ENCODE measurements at places on chromosomes 11 and 22.

- DNase-seq = no peak
These were observed 414.2 kb downstream of the LRRC4C start for GRCh38 chr11:41045266-41045665.

GRCh38 chr11:121446752-121447156 is 5.4 kb upstream of the SORL1 start:
- no peak for DNase-seq

DNA sequence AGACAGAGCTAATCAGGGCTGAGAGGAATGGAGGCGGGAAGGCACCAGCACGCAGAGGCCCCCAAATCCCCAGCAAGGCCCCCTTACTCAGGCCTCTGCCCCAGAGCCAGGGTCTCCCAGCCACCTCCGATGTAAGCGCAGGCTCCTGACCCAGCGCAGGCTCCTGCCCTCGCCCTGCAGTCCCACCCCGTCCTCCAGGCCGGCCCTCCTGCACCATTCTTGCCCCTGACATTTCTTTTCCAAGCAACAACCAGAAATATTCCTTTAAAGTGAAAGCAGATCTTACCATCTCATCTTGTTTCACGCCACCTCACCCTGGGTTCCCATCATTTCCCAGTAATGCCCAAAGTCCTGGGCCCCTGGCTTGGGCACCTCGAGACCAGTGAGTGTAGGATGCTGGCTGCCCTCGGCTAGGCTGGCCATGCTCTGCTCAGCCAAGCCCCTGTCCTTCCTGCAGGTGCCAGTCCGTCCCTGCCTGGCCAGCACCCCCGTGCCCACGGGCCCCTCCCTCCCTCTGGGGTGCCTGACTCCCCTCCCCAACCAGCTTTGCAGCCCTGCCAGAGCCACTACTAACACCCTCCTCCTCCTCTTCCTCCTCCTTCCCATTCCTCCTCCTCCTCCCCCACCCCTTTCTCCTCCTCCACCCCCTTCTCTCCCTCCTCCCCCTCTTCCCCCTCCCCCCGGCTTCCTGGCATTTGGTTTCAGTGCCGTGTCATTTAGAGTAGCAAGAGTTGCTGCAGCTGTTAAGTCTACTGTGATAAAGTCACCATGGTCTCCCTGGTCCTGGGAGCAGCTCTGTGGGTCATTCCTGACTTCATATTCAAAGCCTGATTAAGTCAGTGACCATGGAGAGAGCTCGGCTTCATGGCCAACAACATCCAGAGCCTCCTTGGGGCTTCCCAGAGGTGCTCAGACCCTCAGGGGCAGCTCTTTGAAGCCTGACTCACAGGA is 78.7 kb downstream of the PIWIL3 start:
- no peak for DNase-seq

DNA sequence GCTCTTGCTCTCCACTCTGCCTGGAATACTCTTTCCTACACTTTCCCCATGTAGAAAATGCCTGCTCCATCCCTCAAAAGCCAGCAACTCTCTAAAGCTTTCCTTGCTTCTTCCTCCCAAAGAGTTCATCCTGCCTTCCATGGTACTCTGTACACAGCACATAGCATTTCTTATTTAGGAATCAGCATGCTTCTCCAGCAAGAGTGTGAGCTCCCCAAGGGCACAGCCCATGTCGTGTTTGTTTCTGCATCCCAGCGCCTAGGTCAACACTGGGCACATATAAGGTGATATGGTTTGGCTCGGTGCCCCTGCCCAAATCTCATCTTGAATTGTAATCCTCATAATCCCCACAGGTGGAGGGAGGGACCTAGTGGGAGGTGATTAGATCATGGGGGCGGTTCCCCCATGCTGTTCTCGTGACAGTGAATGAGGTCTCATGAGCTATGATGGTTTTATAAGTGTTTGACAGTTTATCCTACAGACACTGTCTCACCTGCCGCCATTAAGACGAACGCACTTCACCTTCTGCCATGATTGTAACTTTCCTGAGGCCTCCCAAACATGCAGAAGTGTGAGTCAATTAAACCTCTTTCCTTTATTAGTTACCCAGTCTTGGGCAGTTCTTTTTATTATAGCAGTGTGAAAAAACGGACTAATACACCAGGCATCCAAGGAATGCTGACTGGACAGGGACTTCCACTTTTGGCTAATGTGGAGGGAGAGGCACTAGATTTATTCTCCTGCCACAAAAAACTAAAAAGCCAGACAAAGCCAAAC is 8.2 kb downstream of the VPS37C start:
- no peak for DNase-seq

DNA sequence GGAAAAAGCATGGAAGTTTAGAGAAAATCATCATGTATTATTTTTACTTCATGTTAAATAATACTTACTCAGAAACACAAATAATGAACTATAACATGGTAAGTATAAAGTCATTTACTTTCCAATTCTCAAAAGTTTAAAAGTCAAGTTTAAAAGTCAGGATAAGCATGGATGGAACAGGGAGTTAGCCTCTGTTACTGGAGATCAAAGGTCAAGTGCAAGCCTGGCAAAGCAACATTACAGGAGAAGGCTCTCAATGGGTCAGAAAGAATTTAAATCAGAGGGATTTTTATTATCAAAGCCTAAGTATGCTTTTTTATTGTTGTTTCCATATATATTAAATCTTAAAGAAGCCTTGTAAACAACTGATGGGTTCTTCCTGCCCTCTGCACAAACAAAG is 505.4 kb downstream of the KCNA4 start:
- DNase-seq = no peak

GRCh38 chr22:37075046-37075445 is 23.5 kb downstream of the KCTD17 start:
- DNase-seq = no peak

GRCh38 chr22:49553518-49554295 is 274.0 kb downstream of the BRD1 start:
- no peak for DNase-seq

DNA sequence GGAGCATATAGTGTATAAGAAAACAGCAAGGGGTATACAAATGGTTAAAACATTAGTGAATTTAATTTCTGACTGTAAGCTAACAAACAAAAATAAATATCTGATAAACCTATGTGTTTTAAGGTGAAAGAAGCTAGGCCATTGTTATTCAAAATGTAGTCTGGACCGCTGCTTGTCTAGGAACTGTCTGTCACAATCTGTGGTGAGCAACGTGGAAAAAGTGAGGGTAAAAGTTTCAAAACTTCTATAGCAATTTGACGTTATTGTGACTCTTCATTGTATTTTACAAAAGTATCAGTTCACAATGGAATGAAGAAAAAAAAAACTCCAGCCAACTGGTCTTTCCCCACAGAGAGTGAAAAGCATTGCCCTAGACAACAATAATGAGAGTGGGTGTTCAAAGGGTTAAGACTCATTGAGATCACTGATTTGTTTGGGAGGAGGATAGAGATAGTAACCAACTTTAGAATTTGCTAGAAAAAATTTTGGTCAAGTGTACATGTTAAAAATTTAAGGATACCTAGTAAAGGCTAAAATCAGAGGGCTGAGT is 79.1 kb downstream of the UVRAG start:
- DNase-seq = no peak
